ENCODE measurements at places on chromosomes 5 and 9.

DNA sequence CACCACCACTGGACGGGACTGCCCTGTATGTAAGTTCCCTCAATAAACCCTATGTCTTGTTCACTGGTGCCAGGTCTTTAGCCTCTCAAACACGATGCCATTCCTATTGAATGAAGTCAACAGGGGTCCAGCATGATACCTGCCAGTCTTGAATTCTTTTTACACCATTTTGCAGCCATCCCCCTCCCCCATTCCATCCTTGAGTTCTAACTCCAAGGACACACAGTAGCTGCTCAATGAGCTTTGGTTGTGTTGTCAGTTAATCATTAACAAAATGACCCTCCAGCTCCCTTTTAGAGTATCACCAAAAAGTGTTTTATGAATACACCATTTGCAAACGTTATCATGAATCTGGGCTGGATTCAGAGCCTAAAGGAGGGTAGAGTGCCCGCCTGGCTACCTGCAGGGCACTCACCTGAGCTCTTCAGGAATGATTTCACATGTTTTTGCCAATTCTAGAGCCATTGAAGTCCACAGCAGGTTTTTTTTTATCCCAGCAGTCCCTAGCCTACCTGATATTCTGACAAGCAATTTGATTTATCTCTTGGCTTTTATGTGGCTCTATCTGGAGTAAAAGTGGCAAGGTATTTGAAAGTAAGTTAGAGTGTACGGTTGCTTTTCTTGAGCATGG is 271.8 kb downstream of the SMARCA2 start:
- DNase-seq, result no peak

GRCh38 chr9:93148721-93149120 is 14.7 kb upstream of the NINJ1 start:
- no peak for DNase-seq

DNA sequence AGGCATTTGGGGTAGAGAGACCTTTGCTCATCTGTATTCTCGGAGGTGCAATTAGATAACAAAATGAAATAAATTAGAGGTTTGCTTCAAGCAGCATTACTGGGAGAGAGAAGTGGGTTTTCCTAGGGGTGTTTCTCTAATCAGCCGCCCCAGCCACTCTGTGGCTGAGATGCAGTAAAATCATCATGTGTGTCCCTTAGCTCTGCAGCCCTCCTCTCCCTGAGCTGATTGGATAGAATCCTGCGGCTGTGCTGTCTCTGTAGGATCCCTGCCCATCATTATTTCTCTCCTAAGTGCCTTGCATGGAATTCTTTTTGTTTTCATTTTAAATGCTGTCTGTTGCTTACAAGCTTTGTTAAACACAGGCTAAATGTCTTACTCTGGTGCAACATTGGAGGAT is 171.4 kb downstream of the SH3GL2 start:
- no peak for DNase-seq

GRCh38 chr5:79513308-79513703 is 628 bp downstream of the HOMER1 start:
- no peak for DNase-seq
